ENCODE measurements at places on chromosomes 13 and 19.
A peak's percentile ranks its signal among the peaks of the same experiment; 100 is the strongest.

DNA sequence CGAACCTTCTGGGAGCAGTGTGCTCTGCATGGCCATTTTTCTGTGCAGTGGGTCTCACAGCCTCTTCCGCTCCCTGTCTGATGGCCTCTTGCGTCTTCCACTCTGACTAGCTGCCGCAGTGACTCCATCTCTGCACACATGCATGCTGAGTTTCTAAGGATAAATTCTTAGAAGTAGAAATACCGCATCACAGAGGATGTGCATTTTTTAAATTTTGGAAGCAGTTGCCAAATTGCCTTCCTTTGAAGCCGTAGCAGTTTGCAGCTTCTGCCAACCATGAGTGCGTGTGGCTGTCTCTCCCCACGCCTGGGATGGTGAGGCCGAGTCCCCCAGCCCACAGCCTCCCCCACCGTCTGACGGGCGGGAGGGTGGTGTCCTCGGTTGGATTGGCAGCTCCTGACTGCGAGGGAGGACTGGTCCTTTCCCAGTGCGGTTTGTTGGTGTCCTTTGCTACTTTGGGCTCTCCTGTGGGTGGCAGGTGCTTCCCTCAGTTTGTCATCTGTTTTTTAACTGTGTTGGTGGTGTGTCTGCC, 9.8 kb downstream of the FZR1 start:
- no peak for DNase-seq

DNA sequence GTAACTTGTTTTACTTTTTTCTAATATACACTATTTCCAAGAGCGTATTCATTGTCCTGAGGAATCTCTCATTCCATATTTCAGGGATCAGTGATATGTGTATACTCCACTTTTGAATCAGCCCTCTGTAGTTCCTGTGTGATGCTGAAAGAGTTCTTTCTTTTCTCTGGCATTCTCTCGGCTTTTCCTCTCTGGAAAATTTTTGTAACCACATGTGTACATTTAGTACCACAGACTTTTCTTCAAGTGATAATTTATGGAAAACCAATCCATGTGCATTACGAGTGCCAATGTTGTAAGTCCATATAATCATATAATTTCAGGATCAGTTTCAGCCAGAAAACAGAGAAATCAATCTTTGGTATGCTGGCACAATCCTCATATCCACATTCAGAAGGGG, 102.2 kb upstream of the MBNL2 start:
- DNase-seq: no peak

DNA sequence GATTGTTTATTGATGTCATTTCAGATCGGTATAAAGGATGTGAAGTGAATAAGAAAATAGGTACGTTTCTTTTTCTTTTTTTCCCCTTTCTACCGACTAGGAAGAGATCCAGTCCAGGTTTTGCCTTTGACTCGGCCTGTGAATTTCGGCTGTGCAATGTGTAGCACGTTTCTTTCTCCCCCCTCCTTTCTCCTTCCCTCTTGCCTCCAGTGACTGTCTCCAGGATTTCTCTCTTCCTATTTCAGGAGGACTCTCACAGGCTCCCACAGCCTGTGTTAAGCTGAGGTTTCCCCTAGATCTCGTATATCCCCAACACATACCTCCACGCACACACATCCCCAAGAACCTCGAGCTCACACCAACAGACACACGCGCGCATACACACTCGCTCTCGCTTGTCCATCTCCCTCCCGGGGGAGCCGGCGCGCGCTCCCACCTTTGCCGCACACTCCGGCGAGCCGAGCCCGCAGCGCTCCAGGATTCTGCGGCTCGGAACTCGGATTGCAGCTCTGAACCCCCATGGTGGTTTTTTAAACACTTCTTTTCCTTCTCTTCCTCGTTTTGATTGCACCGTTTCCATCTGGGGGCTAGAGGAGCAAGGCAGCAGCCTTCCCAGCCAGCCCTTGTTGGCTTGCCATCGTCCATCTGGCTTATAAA, at the start of gene GPC6:
TSS of gene GPC6 (plus strand) at position 185 of the 657 bp plus-strand sequence.
- no peak for DNase-seq

DNA sequence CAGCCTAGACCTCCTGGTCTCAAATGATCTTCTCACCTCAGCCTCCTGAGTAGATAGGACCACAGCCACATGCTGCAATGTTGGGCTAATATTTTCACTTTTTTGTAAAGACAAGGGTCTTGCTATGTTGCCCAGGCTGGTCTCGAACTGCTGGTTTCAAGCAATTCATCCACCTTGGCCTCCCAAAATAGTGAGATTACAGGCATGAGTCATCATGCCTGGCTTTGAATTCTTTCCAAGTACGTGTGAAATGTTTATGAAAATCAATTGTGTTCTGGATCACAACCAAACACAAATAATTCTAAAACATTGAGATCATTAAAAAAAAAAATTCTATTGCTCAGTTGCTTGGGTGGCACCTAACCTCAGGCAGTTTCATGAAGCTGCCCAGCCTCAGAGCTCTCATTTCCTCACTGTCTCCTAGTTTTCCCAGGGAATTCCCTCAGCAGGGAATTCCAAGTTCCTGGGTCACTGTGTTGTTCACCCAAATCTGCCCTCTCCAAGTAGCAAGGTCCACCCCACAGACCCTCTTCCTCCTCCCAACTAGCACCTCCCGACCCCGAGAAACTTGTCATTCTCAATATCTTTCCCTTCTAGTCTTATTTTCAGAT, 44.8 kb downstream of the ING1 start:
- no peak for DNase-seq

DNA sequence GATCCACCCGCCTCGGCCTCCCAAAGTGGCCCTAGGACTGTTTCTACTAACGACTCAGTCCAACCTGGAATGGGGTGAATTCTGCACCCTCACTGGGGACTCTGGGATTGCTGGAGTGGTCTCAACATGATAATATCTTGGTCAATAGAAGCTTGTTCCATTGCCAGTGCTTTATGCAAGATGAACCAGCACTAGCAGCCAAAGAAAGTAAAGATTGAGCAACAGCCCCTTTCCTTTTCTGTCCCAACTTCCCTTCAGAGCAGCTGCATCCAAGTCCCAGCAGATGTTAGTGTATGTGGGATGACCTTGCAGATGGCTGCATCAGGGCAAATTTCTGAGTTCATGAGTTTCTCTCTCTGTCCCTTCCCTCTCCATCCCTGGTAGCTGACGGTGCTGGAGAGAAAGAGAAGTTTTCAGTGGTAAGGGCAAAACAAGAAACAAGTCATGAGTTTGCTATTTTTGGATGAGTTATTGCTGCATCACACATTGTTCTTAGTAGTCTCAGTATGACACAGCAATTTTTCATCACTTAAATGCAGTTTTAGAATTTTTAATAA, 183.6 kb upstream of the EDNRB start:
- no peak for DNase-seq

DNA sequence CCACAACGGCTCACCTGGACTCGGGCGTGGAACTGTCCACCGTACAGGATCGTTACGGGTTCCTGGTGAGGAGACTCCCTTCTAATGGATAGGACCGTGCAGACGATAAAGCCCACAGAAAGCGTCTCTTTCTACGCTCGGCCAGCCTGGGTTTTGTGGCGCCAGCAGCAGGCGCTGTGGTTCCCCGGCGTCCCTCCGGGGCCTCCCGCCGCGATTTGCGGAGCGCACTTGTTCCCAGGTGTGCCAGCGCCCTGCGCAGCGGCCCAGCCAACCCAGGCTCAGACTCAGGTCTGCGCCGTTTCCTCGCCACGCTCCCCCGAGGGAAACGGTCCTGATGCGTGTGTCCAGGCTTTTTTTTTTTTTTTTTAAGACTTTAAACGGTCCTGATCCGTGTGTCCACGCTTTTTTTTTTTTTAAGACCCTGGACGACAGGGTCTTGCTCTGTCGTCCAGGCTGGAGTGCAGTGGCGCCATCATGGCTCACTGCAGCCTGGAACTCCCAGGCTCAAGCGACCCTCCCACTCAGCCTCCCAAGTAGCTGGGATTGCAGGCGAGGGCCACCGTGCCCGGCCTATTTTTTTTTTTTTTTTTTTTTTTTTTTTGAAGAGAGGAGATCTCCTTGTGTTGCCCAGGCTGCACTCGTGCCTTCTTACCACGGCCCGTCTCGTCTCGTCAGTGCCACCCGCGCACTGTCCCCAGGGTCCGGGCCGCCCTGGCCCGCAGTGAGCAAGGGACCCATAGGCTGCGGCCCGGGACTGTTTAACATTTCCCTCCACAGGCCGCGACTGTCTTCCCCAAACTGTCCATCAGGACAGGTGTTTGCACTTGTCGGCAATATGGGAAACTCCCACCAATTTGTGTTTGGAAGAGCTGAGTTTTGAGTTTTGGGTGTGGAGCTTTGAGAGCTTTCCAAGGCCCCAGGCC, 23.8 kb downstream of the GJA3 start:
- DNase-seq: no peak

GRCh38 chr19:48496959-48497727, 14.5 kb downstream of the LMTK3 start:
- no peak for DNase-seq

GRCh38 chr13:25286308-25286968, 850 bp downstream of the MTMR6 start:
- no peak for DNase-seq

- DNase-seq: no peak
These were observed 172.0 kb downstream of the TEX29 start for GRCh38 chr13:111492341-111492950.

DNA sequence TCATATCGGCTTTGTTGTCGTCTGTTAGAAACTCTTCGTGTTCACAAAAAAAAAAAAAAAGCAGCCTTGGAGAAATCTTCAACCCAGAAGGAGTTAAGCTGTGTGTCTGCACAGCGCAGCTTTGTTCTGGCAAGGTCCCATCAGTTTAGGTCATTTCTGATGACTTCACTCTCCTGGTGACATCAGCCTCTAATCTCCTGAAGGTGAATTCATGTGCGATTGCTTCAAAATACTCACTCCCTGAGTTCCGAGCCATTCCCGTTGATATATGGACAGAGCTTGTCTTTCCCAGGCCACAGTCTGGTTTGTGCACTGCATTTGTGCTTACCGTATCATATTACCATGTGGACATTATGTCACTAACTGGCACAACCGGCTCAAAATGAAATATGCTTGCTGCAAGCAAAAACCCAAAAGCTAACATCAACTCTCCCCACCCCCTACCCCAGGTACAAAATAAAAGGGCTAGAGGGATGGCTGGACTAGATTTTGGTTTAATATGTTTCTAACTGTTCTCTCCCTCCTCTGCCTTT, 342.4 kb downstream of the KCNRG start:
- no peak for DNase-seq

- DNase-seq: no peak
These were observed 78.7 kb upstream of the GPC6 start for GRCh38 chr13:93147946-93148345.

GRCh38 chr13:32746474-32746873, 160.2 kb downstream of the PDS5B start:
- DNase-seq: no peak

DNA sequence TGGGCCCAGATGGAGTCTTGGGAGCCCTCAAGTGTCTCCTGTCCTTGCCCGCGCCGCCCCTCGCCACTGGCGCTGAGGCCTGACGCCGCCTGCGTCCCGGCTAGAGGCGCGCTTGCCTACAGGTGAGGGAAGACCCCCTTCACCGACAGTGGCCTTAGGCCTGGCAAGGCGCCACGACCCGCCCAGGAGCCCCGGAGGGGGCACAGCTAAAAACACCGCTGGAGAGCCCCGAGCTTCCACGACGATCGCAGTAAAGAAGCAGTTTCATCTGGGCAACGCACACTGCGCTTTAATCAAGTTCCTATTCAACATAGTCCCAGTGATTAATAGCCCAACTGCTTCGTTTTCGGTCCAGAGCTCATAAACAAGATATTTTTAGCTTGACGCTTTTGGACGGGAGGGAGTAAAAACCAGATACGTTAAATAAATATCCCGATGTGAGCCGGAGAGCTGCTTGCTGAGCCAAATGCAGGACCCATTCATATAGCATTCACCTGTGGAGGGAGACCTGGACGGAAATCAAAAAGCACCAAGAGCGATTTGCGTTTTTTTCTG, 1.5 kb upstream of the CEBPA start:
- DNase-seq: no peak

GRCh38 chr19:1066748-1067340, at the start of gene ARHGAP45:
ARHGAP45 (plus strand) TSS chr19:1067167; CDS start chr19:1067406, 239 bp downstream.
- DNase-seq: peak; percentile 58

GRCh38 chr19:37251308-37252229, 33.6 kb downstream of the ZNF383 start:
- DNase-seq: no peak

DNA sequence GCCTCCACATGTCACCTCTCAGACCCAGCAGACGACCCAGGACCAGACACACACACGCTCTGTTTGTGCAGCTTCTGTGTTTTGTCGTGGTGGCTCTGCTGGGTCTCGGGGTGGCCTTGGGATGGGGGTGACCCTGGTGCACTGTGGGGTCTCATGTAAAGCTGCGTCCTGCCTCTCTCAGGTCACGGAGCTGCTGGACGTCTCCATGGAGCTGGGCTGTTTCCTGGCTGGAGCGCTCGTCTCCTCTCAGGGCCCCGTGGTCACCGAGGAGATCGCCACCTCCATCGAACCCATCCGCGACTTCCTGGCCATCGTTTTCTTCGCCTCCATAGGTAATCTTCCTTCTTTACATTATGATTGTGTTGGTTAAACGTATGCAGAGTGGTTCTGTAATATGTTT, 45.4 kb upstream of the TFDP1 start:
- no peak for DNase-seq

DNA sequence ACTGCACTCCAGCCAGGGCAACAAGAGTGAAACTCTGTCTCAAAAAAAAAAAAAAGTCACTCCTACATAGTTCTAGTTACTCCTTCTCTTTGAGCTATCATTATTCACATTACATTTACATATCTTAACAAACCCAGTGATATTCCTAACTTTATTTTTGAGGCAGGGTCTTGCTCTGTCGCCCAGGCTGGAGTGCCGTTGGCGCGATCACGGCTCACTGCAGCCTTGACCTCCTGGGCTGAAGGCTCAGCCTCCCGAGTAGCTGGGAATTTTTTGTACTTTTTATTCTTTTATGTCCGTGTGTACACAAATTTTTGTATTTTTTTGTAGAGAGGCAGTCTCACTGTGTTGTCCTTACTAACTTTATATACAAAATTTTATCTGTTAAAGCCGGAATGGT, 587 bp upstream of the RPS15 start:
- no peak for DNase-seq

DNA sequence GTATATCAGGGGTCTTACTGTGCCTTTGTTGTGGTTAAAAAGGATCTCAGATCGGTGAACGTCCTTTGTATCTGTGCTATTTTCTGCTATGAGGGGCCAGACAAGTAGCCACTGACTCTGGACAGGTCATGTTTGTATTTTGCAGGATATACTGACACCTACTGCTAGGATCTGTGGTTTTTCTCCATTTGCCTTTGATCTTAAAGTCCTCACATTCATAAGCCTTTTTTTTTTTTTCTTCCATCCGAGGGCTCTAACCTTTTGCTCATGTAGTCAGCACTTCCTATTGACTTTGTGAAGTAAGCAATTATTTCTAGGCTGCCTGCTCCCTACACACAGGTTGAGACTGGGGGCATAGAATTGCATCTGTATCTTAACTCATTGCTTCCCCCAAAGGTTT, 106.2 kb downstream of the SLITRK5 start:
- no peak for DNase-seq

- DNase-seq: peak; percentile 60
These were observed 3.0 kb downstream of the GADD45B start for GRCh38 chr19:2478756-2479555.

DNA sequence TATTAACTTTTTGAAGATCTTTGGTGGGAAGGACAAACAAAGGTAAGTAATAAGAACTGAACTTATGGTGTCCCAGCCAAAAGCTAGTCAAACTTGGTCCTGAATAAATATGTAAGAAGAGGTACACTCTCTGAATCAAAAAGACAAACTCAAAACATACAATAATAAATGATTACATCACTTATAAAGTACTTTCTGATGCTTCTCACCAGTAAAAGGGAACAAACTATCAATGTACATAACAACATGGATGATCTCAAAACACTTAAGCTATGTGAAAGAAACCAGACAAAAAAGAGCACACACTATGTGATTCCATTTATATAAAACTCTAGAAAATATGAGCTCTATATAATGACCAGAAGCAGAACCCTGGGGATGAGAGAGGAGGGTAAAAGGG, 138.3 kb downstream of the VWA8 start:
- DNase-seq: no peak

All from stimulated activated CD4-positive, alpha-beta T cell treated with anti-CD3 and anti-CD28 coated beads, Interleukin-1b, Interleukin-23, amount 100 ng/mL, for 1 hour (primary cell).